ENCODE measurements at places on chromosomes 7 and 10. TPM values are rescaled to one million over a fixed set of nuclear protein-coding genes. Genes with fewer than 3 reads are reported as not detected.

DNA sequence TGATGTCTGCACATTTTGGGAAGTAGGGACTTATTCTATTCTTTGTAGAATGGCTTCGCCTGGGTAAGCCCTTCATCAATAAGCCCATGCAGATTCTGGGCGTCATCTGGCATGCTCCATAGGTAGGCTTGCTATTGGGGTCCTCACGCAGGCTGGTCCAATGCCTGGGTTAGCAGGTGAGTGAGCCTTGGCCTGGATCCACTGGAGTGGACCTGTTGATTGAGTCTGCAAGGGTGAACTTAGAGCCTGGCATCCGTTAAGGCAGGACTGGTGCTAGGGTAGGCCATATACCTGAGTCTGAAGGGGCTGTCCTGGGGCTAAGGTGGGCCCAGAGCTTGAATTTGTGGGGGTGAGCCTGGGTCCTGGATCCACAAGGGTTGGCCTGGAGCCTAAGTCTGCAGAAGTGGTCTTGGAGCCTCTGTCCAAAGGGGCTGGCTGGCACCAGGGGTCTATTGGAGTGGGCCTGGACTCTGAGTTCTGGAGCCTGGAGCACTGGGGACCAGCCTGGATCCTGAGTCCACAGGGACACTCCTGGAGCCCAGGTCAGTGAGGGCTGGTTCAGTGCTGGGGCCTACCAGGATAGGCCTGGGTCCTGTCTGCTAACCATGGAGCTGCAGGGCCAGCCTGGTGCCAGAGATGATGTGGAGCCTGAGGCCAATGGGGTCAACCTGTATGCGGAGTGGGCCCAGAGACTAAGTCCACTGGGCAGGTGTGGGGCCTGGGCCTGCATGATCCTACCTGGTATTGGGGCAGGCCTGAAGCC, 297.7 kb downstream of the PTPRN2 start:
- H3K27me3 ChIP-seq = no peaks in the 10 kb centered on the region
- peaks cover 10% of the 10 kb centered on the region for H3K36me3 ChIP-seq
- H3K4me3 ChIP-seq = no peak overlapping the region
- H3K27ac ChIP-seq = no peak overlapping the region
- no peak for DNase-seq
- H3K4me1 ChIP-seq = no peaks in the 10 kb centered on the region

IFIT1 gene
- total RNA-seq = 35.7 TPM

DNA sequence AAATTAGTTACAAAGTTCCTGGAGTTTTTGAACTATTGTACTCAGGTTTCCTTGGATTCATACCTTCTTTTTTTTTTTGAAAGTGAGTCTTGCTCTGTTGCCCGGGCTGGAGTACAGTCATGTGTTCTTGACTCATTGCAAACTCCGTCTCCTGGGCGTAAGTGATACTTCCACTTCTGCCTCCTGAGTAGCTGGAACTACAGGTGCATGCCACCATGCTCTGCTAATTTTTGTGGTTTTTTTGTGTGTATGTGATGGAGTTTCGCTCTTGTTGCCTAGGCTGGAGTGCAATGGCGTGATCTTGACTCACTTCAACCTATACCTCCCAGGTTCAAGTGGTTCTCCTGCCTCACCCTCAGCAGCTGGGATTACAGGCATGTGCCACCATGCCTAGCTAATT, 22.3 kb downstream of the MCM10 start:
- H3K36me3 ChIP-seq = peaks cover 5% of the 10 kb centered on the region
- H3K27ac ChIP-seq = no peak overlapping the region
- H3K4me1 ChIP-seq = no peaks in the 10 kb centered on the region
- H3K27me3 ChIP-seq = no peaks in the 10 kb centered on the region
- H3K4me3 ChIP-seq = no peak overlapping the region

RPP38 gene
- total RNA-seq = 13.6 TPM

HSPB1 gene
- total RNA-seq = 1,016 TPM

GRCh38 chr7:114988755-114989375, 67.0 kb downstream of the MDFIC start:
- no peak overlapping the region for H3K4me3 ChIP-seq
- peak; percentile 63 for DNase-seq
- no peak overlapping the region for H3K27ac ChIP-seq
- peaks cover 27% of the 10 kb centered on the region for H3K4me1 ChIP-seq

DNA sequence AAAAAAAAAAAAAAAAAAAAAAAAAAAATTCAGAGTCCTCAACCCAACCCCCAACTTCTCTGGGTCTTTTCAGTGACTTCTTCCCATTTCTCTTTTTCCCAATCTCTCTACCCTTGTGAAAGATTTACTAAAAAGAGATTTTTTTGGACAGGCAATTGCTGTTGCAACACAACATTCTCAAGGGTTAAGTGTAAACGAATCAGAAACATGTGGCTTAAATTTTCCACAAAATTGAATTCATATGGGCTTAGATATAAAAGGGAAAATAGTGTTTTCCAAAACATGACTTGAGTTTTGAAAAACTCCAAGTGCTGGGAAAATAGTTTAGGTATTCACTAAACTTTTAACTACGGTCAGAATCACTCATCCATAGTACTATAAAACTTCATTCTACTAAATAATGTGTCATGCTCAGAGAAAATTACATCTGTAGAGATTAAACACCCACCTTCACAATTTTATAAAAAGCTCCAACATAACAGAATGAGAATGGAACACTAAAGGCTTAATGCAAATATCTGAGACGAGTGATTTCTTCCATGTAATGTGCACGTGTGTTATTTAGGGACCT, 643.1 kb downstream of the PARD3 start:
- no peak overlapping the region for H3K4me3 ChIP-seq
- no peak overlapping the region for H3K27ac ChIP-seq
- peaks cover 2% of the 10 kb centered on the region for H3K27me3 ChIP-seq
- peaks cover 29% of the 10 kb centered on the region for H3K4me1 ChIP-seq
- no peaks in the 10 kb centered on the region for H3K36me3 ChIP-seq

DNA sequence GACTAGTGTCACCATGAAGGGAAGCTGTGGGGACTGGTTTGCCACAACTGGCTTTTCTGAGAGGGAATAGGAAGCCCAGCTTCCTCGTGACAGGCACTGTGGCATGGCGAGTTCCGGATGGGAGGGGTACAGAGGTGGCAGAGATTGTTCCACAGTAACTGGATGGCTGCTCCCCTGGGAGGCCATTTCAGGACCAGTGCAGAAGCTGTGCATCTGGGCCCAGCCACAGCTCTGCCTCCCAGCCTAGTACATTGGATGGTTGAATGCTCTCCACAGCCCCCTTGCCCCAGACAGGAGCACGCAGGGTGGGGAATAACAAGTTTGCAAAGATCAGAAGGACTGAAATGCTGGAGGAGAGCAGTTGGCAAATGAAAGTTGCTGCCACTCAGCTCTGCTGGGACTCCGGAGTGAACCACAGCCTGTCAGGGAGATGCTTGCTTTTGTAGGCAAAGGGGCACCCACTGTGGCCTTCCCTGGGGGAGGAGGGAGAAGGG, 51.8 kb downstream of the GSDME start:
- no peak for DNase-seq
- peaks cover 14% of the 10 kb centered on the region for H3K36me3 ChIP-seq
- H3K4me1 ChIP-seq = peaks cover 45% of the 10 kb centered on the region
- H3K27me3 ChIP-seq = no peaks in the 10 kb centered on the region
- no peak overlapping the region for H3K4me3 ChIP-seq
- H3K27ac ChIP-seq = no peak overlapping the region

SLC16A9 gene
- not detected for total RNA-seq

CRYGN gene
- not detected for total RNA-seq

NACAD gene
- 9.3 TPM for total RNA-seq
